OCI-LY7 (cell line): ENCODE measurements at places on chromosomes 16 and 17. TPM values are rescaled to one million over a fixed set of nuclear protein-coding genes. Genes with fewer than 3 reads are reported as not detected.

The KRTAP9-2 gene
- not detected in 2 replicates for total RNA-seq

The KRT36 gene
- total RNA-seq, result not detected in 2 replicates

The THOC6 gene
- 26.3 and 33.6 TPM in 2 replicates for total RNA-seq

The RNF43 gene
- 0.50 and 0.80 TPM in 2 replicates for total RNA-seq

The PRSS33 gene
- total RNA-seq, result not detected in 2 replicates

The RNF222 gene
- 0.15 TPM in 2 replicates for total RNA-seq

The RPRML gene
- 0.57 and 1.2 TPM in 2 replicates for total RNA-seq

The SOST gene
- not detected in 2 replicates for total RNA-seq

The MEFV gene
- total RNA-seq, result 0.27 TPM in 1 of 2 replicates, not detected in the other

The HAS3 gene
- total RNA-seq, result 0.29 and 0.31 TPM in 2 replicates

- DNase-seq, result peak; percentile 24
Observed at GRCh38 chr17:9522074-9522473, 53.5 kb downstream of the STX8 start.

DNA sequence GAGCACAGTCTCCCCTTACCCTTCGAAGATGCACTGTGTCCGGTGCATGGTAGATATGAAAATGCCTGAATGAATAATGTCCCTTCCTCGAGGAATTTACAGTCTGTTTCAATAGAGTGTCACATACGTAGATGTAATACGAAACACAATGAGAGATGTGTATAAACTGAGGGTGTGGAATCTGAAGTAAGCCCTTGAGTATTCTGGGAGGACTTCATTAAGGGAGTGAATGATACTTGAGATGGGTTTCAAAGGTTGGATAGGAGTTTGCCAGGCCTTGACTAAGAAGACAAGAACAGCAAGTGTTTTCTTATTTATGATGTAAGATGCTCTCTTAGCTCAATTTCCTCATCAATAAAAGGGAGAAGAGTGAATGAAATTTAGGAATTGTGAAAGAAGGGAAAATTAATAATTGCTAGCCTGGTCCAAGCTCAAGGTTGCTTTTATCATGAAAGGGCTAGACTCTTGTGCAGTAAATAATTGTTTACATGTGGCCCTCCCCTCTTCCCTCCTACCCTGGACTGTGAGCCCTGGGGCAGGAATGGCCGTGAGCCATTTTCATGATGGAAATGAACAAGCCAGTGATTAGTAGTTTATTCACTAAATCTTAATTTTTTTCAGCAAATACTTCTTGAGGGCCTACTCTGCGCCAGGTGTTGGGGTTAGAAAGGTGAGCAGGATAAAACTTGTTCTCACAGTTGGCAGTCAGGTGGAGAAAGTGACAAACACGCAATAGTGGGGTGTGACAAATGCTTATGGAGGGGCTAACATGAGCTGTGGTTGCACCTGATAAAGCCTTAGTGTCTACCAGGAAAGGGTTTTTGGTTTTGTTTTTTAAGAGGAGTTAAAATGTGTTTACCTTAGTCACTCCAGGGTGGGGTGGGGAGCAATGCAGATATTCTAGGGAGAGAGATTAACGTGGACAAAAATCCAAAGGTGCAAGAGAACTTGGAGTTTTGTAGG, 1.6 kb downstream of the KIF22 start:
- no peak for DNase-seq

DNA sequence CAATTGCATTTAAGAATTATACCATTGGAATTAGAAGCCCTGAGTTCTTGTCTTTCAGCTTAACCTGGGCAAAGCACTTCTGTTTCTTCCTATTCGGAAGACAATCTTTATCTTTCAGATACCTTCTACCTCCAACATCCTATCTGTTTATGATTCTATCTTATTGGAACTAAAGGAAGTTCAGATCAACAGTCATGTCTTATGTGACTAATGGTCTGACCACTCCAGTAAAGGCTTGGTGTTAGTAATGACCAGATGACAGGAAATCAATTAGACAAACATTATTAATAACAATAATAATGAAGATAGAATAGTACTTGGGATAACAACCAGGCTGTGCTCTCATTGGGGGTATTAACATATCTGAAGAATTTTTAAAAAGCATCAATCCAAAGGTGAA, 11.3 kb downstream of the HS3ST3A1 start:
- DNase-seq, result no peak

- no peak for DNase-seq
Observed at GRCh38 chr16:17013038-17013437, 457.7 kb downstream of the XYLT1 start.

DNA sequence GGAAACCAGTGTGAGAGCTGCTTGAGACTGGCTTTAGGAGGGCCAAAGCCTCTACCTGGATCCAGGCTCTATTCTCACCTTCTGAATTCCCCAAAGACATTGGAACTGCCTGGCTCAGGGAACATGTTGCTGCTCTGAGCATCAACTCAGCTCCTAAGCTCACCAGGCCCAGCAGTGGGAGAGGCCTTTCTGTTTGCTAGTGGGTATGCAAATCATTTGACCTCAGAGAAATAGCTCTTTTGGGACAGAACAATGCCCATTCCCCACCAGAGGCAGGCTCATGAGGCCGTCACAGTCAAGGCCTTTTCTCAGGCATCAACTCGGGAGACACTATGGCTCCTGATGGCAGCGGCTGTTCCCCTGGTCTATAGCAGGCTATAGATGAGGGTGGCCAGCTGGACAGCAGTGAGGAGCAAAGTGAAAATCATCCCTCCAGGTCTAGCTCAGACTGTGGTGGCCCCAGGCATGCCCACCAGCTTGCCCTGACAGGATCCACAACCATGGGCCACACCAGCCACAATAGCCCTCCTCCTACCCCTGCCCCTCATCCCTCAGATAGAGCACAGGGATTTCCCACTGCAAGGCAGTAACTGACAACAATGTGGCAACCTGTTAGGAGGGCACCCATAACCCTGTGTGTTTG, 30.4 kb upstream of the GFOD2 start:
- DNase-seq, result no peak

DNA sequence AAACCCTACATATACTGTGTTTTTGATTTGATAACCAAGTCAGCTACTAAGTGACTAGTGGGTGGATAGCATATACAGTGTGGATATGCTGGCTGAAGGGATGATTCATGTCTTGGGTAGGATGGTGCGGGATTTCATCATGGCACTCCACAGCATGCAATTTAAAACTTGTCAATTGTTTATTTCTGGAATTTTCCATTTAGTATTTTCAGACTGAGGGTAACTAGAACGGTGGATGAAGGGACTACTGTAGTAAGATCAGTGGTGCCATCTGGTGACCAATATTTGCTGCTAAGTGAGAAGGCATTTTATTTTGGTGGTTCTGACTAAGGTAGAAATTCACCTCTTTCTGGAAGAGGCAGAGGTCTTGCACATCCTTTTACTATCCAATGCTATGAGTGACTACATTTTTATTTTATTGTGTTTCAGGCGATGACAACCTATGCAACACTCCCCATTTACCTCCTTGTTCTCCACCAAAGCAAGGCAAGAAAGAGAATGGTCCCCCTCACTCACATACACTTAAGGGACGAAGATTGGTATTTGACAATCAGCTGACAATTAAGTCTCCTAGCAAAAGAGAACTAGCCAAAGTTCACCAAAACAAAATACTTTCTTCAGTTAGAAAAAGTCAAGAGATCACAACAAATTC, 3.1 kb downstream of the CDC6 start:
- DNase-seq, result peak; percentile 71

GRCh38 chr16:58020628-58021521, 4.7 kb upstream of the MMP15 start:
- DNase-seq, result peak; percentile 67

DNA sequence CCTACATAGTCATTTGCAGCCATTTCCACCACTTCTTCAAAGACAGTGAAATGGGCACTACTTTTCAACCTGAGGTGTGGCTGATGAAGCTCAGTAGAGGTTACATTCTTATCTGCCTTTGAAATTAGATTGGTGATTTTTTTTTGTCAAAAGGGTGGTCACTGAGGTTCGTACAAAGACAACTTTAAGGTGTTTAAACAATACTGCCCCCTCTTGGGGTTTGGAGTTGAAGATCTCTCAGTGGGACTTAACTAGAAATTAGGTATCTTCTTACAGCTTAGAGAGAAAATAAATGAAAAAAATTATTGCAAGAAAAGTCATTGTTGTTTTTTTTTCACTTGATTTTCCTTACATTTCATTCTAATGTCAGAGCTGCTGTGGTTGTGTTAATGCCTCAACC, 713.2 kb downstream of the CDH11 start:
- DNase-seq, result peak; percentile 33

DNA sequence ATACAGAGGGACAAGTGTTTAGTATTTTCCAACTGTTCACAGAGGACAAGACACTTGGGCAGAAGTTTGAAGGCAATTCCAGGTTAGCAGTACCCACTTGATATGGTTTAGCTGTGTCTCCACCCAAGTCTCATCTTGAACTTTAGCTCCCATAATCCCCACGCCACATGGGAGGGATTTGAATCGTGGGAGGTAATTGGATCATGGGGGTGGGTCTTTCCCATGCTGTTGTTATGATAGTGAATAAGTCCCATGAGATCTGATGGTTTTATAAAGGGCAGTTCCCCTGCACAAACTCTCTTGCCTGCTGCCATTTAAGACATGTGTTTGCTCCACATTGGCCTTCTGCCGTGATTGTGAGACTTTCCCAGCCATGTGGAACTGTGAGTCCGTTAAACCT, 668.9 kb downstream of the MAF start:
- no peak for DNase-seq

DNA sequence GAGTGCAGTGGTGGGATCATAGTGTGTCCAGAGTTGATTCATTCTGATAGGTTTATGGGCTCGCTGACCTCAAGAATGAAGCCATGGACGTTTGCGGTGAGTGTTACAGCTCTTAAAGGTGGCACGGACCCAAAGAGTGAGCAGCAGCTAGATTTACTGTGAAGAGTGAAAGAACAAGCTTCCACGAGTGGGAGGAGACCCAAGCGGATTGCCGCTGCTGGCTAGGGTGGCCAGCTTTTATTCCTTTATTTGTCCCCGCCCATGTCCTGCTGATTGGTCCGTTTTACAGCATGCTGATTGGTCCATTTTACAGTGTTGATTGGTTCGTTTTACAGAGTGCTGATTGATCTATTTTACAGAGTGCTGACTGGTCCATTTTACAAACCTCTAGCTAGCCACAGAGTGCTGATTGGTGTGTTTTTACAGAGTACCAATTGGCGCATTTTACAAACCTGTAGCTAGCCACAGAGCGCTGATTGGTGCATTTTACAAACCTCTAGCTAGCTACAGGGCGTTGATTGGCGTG, 17.5 kb downstream of the CACNG4 start:
- no peak for DNase-seq

- no peak for DNase-seq
Observed at GRCh38 chr16:83995754-83996153, 27.7 kb downstream of the NECAB2 start.

GRCh38 chr17:73953206-73954033, 250.1 kb upstream of the RPL38 start:
- no peak for DNase-seq

DNA sequence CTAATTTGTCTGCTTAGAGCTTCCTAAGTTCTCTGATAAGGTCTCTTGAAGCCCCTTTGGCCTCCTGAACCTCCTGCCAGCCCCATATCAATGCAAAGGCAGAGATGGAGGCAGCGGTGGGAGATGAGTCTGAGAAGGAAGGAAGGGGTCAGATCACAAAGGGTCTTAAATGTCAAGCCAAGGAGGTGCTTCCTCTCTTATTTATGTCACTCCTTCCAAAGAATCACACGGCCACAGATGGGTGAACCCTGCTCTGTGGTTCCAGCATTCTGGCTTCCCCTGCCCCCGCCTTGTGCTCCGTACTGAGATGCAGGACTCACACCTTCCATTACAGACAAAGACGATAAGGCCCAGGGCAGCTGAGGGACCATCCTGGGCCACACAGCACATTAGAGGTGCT, 96.3 kb downstream of the GSG1L start:
- no peak for DNase-seq
